ENCODE measurements at places on chromosomes 3 and 15. TPM values are rescaled to one million over a fixed set of nuclear protein-coding genes. Genes with fewer than 3 reads are reported as not detected.

RETNLB gene
- total RNA-seq, result not detected

HAPLN3 gene
- total RNA-seq, result 75.7 TPM

GOLGA6L10 gene
- total RNA-seq, result 0.84 TPM

SNTN gene
- not detected for total RNA-seq

ZNF662 gene
- 1.2 TPM for total RNA-seq

SQOR gene
- 75.8 TPM for total RNA-seq

ZIC1 gene
- total RNA-seq, result not detected

RAD51 gene
- 87.3 TPM for total RNA-seq

TEX9 gene
- total RNA-seq, result not detected

GHSR gene
- total RNA-seq, result not detected

GDPGP1 gene
- total RNA-seq, result 10.0 TPM

CADM2 gene
- 0.29 TPM for total RNA-seq

ZNF35 gene
- 7.6 TPM for total RNA-seq

NIPA2 gene
- 59.5 TPM for total RNA-seq

PLA2G4E gene
- total RNA-seq, result not detected

CORO2B gene
- total RNA-seq, result not detected

LINGO1 gene
- not detected for total RNA-seq

LRRC2 gene
- total RNA-seq, result not detected

GABRR3 gene
- total RNA-seq, result not detected

CHRM5 gene
- total RNA-seq, result not detected

ZNF620 gene
- 4.6 TPM for total RNA-seq

AADACL2 gene
- not detected for total RNA-seq

FHIT gene
- total RNA-seq, result 4.8 TPM

SNRPN gene
- total RNA-seq, result 61.4 TPM

ALDH1L1 gene
- not detected for total RNA-seq

SLCO2A1 gene
- not detected for total RNA-seq

IQCB1 gene
- 35.8 TPM for total RNA-seq

ZDHHC19 gene
- not detected for total RNA-seq

FRMD5 gene
- total RNA-seq, result not detected

ISLR gene
- total RNA-seq, result not detected

SLC35A5 gene
- 20.5 TPM for total RNA-seq

SH3GL3 gene
- not detected for total RNA-seq

AQP9 gene
- not detected for total RNA-seq

Measured in activated CD8-positive, alpha-beta T cell treated with anti-CD3 and anti-CD28 coated beads, Interleukin-2, amount 10 ng/mL, durations not matched to agents 7 days and 5 days (primary cell).